ENCODE measurements at places on chromosomes 16 and 17.

- DNase-seq, result no peak
Observed at GRCh38 chr16:65644821-65645220, 523.0 kb upstream of the CDH11 start.

- DNase-seq, result no peak
Observed at GRCh38 chr16:80684906-80685305, 119.5 kb downstream of the CDYL2 start.

DNA sequence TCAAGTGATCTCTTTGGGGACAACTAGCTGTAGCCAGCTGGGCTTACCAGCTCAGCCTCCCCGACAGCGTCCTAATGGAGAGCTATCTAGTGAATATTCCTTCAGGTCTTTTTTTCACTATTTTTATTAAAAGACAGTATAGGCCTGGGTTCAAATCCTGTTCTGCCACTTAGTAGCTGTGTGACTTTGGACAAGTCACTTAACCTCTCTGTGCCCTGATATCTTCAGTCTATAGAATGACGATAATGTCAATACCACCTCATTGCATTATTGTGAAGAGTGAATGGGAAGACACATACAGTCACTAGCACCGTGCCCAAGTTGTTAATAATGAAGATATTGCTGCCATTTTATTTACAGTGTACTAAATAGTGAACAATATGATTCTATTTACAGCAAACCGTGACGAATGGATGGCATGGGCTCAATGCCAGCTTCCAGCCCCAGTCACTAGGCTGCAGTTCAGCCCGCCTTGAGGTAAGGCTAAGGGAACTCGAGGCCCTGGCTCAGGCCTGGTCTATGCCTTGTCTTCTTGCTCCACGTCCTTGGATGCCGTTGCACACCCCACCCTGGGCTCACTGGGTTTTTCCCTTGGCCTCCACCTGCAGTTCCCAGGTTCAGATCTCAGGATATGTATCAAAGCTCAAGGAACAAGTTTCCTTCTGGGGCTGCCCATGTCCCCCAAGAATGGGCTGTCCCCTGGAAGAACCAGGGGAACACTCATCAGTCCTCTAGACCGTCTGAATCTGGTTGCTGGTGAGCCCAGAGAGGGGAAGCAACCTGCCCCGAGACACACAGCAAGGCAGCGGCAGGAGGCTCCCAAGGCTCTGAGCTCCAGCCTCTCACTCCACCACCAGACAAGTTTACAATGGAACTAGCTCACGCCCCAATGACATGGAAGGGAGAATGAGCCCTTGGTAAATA is 95.4 kb upstream of the TNRC6C start:
- DNase-seq, result no peak

DNA sequence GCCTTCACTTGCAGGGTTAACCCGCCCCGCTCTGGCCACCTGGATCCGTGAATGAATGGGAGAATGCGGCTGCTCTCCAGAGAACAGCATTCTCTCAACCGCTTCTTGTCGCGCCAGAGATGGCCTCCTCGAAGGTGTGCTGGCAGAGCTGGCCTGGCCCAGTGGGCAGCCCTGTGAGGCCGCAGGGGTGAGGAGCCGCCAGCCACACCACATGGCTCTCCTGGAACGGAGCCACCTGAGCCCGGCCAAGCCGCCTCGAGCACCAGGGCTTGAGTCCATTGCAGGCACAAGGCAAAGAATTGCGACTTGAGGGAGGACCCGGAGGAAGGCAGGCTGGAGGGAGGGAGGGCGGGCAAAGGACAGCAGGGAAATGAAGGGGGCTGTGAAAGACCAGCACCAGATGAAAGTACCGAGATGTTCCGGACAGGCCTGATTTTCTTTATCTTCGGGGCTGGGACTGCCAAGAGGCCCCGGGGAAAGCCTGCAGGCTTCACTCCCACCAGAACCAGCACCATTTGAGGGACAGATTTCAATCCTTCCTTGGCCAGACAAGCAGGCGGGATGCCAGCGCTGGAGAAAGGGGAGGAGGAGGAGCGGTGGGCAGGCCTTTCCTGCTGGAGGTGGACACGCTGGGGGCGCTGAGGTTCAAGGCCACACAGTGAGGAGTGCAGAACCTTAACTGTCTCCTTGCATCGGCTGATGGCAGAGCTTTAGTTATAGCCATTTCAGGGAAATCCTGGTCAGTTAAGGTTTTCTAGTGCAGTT is 69.4 kb downstream of the MRC2 start:
- no peak for DNase-seq

DNA sequence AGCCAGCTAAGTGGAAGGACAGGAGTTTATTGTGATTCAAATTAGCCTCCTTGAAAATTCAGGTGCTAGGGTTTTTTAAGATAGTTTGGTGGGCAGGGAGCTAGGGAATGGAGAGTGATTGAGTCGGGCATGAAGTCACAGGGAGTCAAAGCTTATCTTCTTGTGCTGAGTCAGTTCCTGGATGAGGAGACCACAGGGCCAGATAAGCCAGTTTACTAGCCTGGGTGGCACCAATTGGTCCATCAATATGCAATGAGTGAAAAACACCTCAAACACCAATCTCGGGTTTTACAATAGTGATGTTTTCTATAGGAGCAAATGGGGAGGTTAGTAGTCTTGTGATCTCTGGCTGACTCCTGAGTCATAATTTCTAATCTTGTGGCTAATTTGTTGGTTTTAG is 165.1 kb downstream of the ABCC12 start:
- no peak for DNase-seq

GRCh38 chr17:50080096-50080480 is 15.1 kb upstream of the PDK2 start:
- DNase-seq, result no peak

DNA sequence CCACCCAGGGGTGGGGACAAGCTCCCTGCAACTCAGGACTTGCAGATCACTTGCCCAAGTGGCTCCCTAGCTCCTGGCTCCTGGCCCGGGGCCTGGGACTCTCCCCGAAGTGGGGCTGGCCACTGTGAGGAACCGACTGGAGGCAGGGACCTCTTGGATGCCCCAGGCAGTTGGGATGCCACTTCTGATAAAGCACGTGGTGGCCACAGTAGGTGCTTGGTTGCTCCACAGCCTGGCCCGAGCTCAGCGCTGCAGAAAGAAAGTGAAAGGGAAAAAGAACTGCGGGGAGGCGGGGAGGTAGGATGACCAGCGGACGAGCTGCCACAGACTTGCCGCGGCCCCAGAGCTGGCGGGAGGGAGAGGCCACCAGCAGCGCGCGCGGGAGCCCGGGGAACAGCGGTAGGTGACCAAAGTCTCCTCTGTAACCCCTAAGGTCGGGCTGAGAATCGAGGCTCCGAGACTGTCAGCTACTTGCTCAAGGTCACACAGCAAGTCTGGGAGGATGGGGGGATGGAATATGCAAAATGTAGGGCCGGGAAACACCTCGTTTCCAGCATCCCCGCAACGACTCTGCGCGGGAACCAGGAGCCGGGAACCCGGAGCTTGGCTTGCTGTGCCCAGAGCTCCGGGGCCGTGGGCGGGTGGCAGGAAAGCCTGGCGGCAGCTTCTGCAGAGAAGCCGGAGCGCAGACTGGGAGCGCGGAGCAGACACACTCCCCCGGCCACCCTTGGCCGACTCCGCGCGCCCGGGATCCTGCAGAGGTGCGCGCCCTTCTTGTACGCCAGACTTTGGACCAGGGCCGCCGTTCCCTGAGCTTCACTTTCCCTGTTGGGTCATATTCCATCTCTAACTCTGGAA is 1.9 kb downstream of the CIITA start:
- DNase-seq, result no peak

DNA sequence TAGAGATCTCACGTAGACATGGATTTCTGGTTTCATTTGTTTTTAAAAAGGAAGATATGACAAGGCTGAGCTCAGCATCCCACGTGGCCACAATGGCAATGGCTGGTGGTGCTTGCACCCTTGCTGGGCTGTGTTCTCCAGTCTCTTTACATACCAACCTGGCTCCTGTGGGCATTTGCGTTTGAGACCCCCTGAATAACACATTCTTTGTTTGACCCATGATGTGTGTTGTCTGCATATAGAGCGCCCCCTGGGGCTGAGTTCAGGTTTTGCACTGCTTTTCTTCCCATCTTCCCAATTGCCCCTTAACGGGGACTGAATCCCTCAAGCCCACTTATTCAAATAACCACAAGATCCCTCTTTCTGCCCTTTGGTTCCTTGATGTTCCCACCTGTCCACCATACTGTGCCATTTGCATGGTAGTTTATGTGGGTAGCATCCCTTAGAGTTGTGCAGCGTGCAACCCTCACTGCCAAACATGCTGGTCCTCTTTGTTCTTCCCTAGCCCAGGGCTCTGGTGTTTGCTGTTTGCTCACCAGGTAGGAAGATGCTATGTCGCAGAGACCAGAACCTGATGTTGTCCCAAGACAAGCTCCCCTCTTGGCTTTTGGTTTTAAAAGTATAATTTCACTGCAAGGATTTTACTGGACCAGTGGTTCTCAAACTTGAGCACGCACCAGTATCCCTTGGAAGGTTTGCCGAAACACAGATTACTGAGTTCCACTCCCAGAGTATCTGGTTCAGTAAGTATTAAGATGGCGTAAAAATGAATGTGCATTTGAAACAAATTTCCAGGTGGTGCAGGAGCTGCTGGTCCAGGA is 38.5 kb upstream of the NKD1 start:
- DNase-seq, result peak; percentile 27

- DNase-seq, result no peak
Observed at GRCh38 chr17:19332371-19333131, 30.0 kb downstream of the B9D1 start.

DNA sequence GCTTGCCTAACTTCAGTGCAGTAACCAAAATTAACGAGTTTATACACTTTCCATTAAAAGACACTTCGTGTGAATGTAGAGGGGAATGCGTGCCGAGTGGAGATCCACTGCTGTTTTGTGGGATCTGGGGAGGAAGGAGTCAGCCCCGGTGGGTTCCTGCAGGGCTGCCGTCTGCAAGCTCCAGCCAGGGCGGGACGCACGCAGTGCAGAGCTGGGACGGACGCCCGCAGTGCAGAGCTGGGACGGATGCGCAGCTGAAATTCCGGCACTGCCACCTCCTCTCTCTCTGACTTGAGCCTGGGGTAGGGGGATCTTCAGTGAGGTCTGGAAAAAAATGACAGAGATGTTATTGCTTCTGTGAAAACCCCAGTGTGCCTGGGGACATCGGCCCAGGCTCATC is 16.5 kb upstream of the ZC3H18 start:
- DNase-seq, result no peak

GRCh38 chr16:66954097-66954659 is 6.9 kb upstream of the CES3 start:
- peak; percentile 63 for DNase-seq

DNA sequence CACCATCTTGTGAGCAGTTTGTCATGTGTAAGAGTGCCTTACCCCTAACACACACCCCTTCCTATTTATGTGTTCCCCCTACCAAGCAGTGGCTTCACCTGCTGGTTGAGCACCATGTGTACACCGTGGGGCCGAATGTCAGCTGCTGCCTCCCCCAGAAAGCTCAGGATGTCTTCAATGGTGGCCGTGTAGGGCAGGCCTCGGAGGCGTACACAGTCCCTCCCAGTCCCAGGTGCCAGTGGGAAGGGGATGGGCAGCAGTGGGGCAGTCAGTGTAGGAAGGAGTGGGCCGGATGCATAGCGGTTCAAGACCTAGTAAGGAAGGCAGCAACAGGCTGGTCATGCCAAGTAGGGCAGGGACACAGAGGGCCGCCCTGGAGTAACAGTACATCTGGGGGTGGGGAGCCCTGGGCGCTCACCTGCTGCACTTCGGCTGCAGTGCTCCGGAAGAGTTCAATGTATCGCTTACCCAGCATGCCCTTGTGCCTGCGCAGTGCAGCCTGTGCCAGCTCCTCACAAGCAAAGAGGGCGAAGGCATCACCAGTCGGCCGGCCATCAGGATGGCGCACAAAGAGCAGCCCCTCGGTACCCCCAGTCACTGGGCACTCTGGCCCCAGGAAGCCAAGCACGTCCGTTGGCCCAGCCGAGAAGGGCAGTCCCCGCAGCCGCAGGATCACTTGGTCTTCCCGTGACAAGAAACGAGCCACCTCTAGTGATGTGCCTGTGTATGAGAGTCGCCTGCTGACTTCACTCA is 4.4 kb downstream of the ESRP2 start:
- no peak for DNase-seq

DNA sequence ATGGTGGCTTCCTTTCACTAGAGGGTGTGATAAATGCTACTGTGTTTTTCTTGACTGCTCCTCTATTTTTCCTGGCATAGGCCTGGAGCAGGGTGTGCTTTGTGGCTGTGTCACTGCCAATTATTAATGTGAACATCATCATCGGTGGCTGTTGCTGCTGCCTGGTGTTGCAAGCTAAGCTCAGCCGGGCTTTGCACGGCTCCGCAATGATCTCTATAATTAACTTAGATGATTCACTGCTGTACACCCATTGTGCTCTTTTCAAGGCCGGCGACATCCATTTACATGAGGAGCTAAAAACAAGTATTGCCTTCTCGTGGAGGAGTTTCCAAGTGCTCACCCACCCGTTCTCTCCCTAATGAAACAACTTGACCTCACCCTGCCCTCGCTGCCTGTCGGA is 160.1 kb upstream of the IRX3 start:
- DNase-seq, result no peak

DNA sequence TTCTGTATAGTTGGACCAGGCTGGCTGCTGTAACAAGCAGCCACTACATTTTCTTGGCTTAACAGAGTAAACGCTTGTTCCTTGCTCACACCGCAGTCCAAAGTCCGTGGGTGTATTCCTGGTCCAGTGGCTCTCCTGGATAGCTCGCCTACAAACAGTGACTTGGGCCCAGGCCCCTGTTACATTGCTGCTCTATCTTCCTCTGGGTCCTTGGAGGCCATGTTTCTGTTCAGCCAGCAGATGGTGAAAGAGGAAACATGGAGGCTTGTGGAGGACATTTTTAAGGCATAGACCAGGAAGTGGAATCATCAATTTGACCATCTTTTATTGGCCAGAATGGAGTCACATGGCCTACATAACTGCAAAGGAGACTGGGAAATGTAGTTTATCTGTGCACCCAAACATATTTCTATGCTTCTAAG is 55.1 kb downstream of the ATP2C2 start:
- no peak for DNase-seq

DNA sequence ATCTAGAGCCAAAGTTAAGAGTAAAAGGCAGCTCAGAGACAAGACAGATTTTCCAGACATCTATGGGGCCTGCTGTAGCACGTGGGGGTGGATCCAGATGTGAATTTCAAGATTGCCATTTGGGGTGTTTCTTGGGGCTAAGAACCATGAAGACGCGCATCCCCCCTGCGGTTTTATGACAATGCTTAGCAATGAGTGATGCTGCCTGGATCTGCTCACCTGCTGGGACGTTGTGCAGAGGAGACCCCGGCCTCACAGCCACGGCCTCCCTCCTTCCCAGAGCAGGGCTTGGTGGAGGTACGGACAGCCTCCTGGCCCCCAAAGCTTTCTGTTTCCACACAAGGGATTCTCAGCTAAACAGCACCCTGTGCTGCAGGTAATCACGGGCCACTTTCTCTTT is 151.5 kb upstream of the DYNLRB2 start:
- DNase-seq, result no peak

Measured in stimulated activated CD4-positive, alpha-beta T cell treated with anti-CD3 and anti-CD28 coated beads, Interleukin-15, amount 100 ng/mL, for 48 hours (primary cell).